Gastroesophageal sphincter (tissue), 4 donors: ENCODE measurements at places on chromosomes 3 and 15.

DNA sequence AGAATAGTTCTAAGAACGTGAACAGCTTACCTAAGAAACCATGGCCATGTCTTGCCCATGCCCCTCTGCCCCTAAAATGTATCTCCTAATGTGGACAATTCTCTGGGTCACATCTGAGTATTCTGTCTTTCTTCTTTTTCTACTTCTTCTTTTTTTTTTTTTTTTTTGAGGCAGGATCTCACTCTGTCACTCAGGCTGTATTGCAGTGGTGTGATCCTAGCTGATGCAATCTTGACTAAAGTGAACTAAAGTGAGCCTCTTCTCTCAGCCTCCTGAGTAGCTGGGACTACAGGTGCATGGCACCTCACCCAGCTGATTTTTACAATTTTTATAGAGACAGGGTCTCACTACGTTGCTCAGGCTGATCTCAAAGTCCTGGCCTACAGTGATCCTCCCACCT is 204.8 kb upstream of the ZPLD1 start:
- ATAC-seq, result no peak

DNA sequence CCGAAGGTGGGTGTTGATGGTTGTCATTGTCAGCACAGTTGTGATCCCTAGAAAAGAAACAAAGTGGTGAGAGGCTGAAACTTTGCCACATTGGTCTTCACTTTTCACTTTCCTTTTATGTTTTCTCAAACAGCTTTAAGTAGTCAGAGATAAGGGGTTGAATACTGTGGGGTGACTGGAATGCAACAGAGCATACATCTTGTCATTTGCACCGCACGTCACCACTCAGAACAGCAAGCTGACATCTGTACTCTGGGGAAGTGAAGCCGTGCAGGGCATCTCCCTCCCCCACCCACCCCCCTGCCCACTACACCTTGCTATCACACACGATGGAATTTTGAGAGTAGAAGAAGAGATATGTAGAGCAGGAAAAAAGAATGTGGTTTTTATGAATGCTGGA is 211.7 kb downstream of the GABRB3 start:
- no peak for ATAC-seq

DNA sequence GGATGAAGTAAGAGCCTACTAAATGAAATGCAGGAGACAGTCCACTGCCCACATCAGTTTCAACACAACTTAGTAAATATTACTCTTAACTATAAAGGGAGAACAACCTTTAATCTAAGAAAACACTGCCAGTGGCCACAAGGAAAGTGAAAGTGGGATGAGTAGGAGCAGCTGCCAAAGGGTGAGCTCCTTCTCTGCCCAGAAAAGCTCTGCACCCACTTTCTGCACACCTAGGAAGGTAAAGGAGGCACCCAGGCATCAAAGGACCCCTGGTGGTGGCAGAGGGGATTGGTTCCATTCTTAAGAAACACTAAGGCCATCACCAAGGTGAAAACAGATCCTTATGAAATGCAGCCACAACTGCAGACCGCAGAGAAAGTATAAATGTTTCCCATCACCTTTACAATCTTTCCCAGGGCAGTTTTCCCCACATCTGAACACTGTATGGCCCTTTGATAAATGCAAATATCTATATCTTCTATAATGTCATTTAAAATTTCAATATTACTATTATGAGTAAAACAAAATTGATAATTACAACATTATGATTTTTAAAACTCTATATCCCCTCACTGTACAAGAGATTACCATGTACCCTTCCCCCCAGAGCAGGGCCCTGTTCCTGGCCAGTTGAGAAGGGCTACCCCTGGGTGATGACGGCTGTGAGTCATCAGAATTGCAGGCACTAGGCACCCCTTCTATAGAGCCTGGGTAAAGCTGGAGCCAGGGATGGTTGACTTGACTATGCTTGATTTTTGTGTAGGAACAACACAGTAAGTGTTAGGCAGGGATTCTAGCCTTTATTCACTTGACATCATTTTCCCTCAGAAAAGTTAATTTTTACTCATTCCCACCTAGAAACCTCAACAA is 92.0 kb downstream of the SNRK start:
- ATAC-seq, result no peak

- no peak for ATAC-seq
Observed at GRCh38 chr3:197226179-197226578, 72.2 kb downstream of the DLG1 start.

DNA sequence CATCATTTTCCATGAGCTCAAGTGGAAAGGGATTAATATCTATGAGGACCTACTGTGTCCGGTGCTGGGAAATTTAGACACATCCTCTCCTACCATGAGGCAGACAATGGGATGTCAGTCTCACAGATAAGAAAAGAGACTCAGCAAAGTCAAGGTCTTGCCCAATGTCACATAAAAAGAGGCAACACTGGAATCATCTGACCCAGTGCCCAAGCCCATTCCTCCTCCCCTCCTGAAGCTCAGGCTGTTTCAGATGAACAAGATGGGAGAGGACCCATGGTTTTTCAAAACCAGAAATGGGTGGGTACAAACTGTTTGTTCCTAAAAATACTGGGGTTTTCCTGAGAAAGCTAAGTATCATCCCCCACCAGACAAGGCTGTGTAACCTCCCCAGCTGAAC is 22.2 kb downstream of the POC1A start:
- ATAC-seq, result no peak

- no peak for ATAC-seq
Observed at GRCh38 chr3:38992117-38992760, 59.5 kb downstream of the SCN11A start.
